ENCODE measurements at places on chromosomes 6 and 20. TPM values are rescaled to one million over a fixed set of nuclear protein-coding genes. Genes with fewer than 3 reads are reported as not detected.
A peak's percentile ranks its signal among the peaks of the same experiment; 100 is the strongest.

The KLC4 gene
- 27.6 TPM for polyA plus RNA-seq

The THBS2 gene
- 33.9 TPM for polyA plus RNA-seq

The TMEM151B gene
- polyA plus RNA-seq = 0.25 TPM

The HCK gene
- 3.5 TPM for polyA plus RNA-seq

The RPS18 gene
- 4,951 TPM for polyA plus RNA-seq

The SFT2D1 gene
- 35.1 TPM for polyA plus RNA-seq

- DNase-seq = no peak
These were observed 275.9 kb upstream of the PRND start for GRCh38 chr20:4445784-4446183.

- DNase-seq = no peak
These were observed 1.4 kb downstream of the CDK5RAP1 start for GRCh38 chr20:33399924-33400323.

DNA sequence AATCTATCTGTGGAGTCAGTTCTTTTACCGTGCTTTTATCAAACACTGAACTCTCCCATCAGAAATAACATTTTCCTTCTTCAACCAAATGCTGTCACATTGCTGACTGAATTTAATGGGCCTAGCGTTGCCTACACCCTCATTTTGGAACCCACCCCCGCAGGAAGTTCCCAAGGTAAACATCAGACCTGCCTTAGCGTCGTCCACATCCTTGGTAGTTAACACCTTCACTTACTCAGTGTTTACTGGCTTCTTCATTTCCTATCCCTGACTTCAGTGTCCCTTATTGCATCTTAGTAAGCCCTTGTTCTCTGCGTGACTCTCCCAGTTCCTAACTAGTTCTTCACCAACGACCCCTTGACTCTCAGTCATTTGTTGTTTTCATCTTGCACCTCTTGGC is 491.4 kb upstream of the SOX4 start:
- no peak for DNase-seq

- no peak for DNase-seq
These were observed 40.2 kb downstream of the HBS1L start for GRCh38 chr6:135014353-135014832.

DNA sequence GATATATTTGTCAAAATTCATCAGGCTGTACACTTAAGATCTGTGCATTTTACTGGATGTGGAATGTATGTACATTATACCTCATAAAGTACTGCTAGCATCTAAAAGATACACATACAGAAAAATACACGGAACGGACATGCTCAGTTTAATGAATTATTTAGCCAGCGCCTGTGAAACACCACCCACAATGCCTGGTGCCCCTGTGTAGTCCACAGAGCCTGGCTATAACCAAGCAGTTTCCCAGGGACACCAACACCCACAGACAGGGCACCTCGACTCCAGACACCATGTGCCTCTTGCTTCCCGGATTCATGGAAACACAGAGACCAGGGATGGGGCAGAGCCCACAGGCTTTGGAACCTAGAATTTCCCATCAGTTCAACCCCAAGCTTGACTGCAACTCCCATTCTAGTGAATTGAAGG is 17.4 kb upstream of the ARMC12 start:
- no peak for DNase-seq

- no peak for DNase-seq
These were observed 146.8 kb downstream of the LAMA2 start for GRCh38 chr6:129029778-129030177.

DNA sequence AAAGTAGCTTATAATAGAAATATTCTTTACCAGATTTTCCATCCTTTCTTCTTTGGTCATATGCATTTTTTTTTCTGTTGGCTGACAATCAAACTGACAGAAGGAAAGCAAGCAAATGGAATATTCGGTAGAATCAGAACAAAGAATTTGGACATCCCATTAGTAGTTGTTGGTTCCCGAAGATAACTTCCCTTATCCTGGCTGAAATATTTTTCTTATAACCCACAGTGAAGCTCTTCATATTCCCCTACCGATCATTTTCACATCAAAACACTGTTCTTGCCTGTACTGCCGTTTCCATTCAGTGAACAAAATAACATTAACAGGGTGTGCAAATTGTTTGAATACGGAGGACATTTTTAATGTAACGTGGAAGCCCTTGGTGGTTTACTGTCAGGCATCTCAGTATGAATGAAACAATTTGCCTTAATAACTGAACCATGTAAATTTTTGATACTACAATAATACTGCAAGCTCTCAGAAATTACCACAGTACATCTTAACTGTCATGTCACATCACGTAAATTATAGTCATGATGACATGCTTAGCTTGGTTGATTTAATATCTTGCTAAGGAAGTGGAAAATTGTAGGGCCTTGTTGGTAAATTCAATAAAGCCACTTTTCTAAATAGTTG is 311.5 kb downstream of the LAMA2 start:
- DNase-seq = no peak

DNA sequence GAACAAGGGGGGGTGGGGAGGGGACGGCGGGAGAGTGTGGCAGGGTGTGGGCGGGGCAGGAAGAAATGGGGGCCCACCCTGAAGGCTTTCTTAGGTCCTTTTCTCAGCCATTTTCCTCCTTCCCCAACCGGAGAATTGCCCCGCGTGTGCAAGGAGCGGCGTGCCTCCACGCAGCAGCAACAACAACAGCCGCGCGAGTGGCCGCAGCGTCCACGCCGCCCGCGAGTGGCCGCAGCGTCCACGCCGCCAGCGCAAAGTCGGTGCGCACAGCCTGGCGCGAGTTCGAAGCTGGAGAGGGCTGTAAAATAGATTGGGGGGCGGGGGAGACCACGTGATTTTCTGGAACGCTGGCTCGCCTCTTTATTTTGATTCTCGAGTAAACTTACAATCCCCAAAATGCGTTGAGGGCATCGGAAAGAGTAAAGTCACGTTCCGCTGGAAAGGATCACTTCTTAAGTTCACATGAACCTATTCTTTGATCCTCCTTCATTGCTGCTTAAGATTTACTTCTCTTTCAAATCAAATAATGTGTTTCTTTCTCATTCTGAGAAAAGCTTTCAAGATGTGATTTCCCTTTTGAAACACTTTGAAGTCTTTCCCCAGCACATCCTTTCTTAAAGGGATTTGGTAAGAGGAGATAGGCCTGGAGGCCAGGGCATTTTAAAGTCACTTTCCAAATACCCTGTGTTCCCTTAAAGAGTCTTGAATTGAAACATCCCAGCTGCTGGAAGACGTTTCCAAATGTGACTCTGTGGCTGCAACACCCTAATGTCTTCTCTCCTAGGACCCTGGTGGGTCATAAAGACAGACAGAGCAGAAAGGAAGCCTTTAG is 66.7 kb upstream of the ZNF217 start:
- DNase-seq = no peak

DNA sequence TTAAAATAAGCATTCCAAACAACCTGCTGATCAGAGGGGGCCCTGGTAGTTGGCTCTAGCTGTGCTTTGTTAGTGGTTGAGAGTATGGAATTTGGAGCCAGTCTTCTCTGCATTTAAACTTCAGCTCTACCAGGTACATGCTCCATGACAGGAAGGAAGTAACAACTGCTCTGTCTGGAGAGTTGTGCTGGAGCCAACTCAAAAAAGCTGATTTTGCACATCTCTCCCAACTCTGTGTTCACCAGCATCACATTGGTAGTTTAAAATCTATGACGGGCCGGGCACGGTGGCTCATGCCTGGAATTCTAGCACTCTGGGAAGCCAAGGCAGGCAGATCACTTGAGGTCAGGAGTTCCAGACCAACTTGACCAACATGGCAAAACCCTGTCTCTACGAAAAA is 68.8 kb upstream of the BMP2 start:
- no peak for DNase-seq

DNA sequence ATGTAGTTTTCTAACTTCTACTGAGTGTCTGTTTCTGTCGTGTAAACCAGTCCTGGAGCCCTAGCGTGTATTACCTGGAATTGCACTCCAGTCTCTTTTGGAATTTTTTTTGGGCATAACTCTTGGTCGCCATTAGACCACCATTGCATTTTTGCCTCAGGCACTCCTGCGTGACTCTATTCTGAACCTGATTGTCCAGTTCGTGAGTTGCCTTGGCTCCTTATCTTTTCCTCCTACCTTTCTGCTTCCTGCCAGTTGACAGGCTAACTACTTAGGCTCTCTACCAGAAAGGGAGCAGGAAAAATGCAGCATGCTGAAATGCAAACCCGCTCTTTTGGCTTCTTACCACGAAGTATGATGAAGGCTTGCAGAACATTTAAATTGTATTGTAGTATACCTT is 490.9 kb upstream of the SOX4 start:
- DNase-seq = no peak

DNA sequence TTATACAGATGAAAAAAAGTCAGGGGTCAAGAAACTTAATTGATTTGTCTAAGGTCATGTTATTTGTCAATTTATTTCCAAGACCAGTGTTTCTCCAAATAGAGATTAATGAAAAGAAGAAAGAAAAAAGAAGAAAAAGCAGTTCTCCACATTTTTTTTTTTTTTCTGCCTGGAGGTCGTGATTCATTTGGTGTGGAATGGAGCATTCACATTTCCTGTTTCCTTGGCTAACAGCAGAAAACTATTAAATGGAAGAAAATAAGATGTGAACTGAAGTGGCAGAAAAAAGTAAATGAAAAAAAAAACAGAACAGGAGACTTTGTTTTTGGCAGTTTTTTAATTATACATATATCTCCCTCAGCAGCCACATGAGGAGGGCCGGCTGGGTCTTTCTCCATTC is 470.8 kb upstream of the ZNF337 start:
- no peak for DNase-seq

- no peak for DNase-seq
These were observed 554.7 kb upstream of the HS3ST5 start for GRCh38 chr6:114897536-114897935.

GRCh38 chr6:150894935-150895552 is 29.5 kb downstream of the MTHFD1L start:
- peak; percentile 78 for DNase-seq
